ENCODE measurements at places on chromosomes 4 and X.

DNA sequence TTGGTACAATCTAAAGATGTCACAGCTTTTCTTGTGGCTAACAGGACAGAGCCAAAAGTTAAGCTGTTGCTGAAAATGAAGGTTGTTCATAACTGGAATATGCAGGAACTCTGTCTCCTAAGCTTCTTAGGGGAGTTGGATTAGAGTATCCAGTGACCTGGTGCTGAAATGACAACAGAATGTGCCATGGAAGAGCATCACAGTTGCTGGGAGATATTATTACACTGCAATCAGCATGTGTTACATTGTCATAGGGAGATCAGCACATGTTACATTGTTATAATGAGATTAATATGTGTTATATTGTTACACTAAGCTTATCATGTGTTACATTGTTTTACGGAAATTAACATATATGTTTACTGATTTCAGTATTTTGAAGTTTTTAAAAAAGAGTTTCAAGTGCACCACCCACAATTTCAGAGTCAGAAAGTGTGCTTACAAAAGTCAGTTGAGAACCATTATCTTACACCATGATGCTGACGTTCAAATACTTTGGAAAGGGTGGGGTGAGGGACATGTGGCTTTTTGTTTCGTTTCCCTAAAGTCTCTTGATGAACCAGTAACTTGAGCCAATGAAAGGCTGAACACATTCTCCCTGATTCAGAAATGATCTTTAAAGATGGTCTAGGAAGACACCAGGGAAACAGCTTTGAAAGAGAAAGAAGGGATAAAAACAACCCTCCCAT lies 113.4 kb downstream of the DRD5 start:
- no peak for DNase-seq

DNA sequence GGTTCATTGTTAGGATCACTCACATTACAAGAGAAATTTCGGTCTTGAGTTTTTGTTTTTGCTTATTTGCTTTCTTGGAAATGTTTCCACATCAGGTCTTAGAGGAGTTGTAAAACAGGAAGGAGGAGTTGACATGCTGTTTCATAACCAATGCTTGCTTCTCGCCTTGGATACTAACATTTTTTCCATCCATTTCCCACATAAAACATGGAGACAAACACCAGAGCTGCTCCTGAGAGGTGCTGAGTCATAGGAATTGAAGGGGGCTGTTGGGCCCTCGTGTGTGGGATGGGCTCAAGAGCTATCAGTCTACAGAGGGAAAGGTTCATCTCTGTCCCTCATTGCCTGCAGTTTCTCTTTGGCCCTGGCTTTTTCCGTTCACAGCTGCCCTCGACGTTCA lies 29.9 kb downstream of the TBL1X start:
- DNase-seq = no peak

GRCh38 chrX:9282325-9282724 lies 182.5 kb upstream of the TBL1X start:
- no peak for DNase-seq

DNA sequence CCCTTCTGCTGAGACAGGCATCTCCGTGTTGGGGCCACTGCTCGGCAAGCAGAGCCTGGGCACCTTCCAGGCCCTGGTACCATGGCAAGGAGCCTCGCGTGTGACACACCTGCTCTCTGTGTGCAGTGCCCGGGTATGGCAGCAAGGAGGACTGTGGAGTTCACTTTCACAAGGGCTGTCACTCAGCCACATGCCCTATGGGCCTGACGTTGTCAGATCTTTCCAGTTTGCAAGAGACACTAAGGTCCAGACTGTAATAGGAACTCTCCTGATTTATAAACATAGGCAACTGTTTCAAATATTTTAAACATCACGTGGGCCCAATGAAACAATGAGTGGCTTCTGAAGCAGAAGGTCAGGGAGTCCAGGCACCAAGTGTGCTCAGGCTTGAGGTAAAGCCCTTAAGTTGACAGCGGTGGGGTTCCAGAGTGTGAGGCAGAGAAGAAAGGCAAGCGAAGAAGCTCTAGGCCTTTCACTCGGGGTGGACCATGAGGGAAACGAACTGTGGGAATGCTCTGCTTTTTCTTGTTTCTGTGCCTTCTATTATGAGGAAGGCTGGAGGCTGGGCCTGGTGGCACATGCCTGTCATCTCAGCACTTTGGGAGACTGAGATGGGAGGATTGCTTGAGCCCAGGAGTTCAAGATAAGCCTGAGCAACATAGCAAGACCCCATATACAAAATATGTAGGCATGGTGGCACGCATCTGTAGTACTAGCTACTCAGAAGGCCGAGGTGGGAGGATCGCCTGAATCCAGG lies 108.6 kb upstream of the TRIM2 start:
- DNase-seq = no peak
